ENCODE measurements at places on chromosomes 1 and 21.

DNA sequence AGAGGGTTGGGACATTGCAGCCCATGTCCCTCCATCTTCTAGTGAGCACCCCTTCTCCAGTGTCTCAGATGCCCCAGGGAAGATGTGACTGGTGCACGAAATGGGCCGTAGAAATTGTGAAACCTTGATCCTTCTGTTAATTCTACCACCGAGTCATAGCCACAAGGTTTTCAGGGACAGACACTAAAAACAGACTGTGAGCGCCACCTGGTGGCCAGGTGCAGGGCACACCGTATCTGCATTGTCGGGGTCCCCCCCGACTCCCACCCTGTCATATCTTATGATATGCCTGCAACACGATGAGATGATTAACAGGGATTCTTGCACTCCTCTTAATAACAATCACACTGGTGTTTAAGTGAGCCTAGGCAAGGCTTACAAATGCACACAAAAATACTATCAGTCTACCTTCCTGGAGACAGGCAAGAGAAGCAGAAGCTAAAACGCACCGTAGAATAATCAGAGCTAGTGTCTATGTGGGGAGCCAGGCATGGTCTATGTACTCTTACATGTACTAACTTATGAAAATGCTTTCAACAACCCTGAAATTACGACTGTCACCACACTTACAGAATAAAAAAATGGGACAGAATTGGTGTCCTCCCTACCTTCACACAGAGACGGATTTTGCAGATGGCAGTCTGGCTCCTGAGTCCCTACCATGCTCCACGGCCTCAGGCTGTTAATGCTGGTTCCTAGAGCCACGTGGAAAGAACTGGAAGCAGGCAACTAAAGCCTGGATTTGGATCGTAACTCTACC is 57.9 kb downstream of the FHAD1 start:
- DNase-seq = no peak

- DNase-seq = no peak
Measured at GRCh38 chr1:179781962-179782361, 38.9 kb downstream of the FAM163A start.

- DNase-seq = no peak
Measured at GRCh38 chr1:232664844-232665777, 35.2 kb upstream of the SIPA1L2 start.

DNA sequence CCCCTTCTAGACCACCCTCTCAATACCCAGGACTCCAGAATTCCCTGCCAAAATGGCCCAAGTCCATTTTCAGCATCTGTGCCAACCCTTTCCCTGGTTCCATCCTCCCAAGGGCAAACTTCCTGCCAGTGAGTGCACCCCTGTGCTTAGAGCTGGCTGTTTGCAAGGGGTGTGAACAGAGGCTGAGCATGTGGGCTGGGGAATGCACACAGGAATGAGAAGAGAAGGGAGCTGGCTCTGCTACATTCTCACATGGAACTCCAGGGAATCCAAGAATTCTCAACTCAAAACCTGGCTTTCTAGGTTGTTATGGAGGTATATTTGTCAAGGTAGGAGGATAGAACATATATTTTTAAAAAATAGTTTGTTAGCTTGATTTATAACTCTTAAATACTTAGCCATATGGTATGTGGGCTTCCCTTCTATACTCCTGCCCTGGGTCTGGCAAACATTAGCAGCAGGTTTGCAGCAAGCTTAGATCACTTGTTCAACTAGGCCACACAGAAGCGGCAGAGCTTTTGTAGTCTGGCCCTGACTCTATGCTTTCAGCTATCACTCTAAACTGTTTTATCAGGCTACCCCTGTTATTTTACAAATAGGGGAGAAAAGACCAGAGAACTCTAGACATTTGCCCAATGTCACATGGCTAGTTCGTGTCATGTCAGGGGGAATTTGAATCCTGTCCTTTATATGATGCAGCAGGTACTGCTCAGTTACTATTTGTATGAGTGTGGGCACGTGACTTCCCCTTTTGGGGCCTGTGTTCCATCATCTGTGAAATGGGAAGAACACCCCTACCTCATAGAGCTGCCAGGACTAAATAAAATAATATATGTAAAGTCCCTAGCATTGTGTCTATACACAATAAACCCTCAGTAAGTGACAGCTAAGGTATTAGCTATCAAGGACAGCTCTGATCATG is 8.1 kb upstream of the STMN1 start:
- DNase-seq = no peak

- no peak for DNase-seq
Measured at GRCh38 chr1:84541679-84542078, 32.6 kb downstream of the CTBS start.

DNA sequence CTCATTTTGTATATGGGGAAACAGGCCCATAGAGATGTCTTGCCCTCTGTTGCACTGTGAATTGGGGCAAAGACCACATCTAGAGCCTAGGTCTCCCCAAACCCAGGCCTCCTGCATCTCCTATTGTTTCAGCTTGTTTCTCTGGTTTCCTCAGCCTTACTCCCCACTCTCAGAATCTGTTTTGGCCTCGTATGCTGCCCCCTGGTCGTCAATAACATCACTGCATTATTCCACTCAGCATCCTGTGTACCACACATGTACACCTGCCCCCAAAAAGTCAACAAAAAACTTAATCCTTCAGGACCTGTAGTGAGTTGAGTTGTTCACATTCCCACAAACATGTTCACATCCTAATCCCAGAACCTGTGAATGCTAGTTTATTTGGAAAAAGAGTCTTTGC is 184.8 kb downstream of the BRINP2 start:
- no peak for DNase-seq

DNA sequence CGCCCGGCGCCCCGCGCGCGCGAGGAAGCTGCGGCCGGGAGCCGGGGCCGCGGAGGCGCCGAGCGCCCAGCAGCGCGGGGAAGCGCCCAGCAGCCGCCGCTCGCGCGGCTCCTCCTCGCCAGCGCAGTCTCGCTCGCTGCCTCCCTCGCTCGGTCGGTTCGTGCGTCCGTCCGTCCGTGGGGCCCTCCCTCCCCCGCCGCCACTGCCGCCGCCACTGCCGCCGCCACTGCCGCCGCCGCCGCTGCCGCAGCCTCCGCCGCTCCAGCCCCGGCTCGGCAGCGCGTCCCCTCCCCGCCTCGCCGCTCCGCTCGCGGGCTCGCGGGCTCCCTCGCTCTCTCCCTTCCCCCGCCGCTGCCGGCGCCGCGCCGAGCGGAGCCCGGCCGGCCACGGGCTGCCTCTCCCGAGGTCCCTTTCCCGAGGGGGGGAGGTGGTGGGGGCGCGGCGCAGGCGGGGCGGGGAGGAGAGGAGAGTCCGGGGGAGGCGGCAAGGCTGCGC is at the start of gene KCND3:
Gene KCND3, minus strand, starts transcription at position 138 of the 495 bp plus-strand sequence.
- DNase-seq = no peak

- DNase-seq = no peak
Measured at GRCh38 chr1:109993885-109994284, 9.3 kb downstream of the AHCYL1 start.

Measured in thoracic aorta (tissue), 2 donors.